Left ventricle myocardium inferior (tissue), 1 donor: ENCODE measurements at places on chromosomes 12 and 14.

DNA sequence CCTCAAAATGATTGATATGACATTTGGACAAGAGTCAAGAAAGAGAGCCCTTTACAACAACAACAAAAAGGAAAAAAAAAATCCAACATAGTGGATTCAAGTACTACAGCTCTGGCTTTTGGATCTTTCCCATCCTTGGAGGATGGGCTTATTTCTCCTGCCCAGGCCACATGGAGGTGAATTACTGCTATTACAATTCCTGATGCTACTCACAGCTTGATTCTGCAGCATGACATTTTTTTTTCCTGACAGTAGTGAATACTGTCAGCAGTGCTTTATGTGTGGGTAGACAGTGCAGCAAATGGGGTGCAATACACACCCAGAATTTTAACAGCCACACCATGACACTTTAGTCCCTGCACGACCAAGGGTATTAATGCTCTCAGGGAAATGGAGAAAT lies 42.5 kb upstream of the HSP90B1 start:
- H3K4me3 ChIP-seq = no peak overlapping the region
- no peaks in the 10 kb centered on the region for H3K36me3 ChIP-seq
- H3K27me3 ChIP-seq = no peaks in the 10 kb centered on the region
- DNase-seq = no peak
- no peak overlapping the region for H3K27ac ChIP-seq

GRCh38 chr14:31932675-31933074 lies 144.4 kb upstream of the ARHGAP5 start:
- no peak overlapping the region for H3K27ac ChIP-seq
- DNase-seq = no peak
- H3K4me1 ChIP-seq = peaks cover 53% of the 10 kb centered on the region
- H3K27me3 ChIP-seq = no peaks in the 10 kb centered on the region
- no peaks in the 10 kb centered on the region for H3K36me3 ChIP-seq

- peaks cover 30% of the 10 kb centered on the region for H3K4me1 ChIP-seq
- H3K27me3 ChIP-seq = no peaks in the 10 kb centered on the region
Observed at GRCh38 chr14:20415782-20416206, 2.5 kb upstream of the TEP1 start.

GRCh38 chr12:4271717-4272423 lies 1.7 kb upstream of the CCND2 start:
- peaks cover 75% of the 10 kb centered on the region for H3K27me3 ChIP-seq
- DNase-seq = peak; percentile 75
- H3K36me3 ChIP-seq = peaks cover 9% of the 10 kb centered on the region
- H3K27ac ChIP-seq = peak overlapping the region; percentile 97

DNA sequence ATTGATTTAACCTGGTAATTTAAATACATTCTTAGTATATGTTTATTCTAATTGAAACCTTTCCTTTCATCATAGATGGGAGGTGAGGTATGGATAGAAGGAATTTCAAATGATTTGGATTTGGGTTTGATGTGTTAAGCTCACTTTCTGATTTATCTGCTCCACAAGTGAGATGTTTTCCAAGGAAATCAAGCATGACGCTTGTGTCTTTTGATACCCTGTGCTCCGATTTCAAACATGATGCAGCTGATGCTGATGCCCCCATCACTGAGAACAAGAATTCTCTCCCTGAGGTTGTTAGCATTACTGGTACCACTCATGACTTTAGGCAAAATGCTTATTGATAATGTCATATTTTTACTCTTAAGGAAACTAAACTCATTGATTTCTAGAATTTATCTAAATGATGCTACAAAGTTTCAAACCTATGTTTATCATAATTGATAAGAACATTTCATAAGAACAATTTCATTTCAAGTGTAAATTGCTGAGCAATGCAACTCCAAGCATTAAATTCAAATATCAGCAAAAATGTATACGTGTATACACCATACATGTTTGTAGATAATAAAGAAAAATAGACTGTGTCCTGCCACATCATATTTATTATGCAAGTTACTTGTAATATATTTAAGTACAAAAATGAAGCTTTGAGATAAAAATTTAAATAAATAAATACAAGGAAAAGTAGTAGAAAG lies 75.5 kb upstream of the LRIG3 start:
- no peaks in the 10 kb centered on the region for H3K36me3 ChIP-seq
- DNase-seq = no peak
- no peak overlapping the region for H3K27ac ChIP-seq
- no peak overlapping the region for H3K4me3 ChIP-seq

- no peaks in the 10 kb centered on the region for H3K36me3 ChIP-seq
- peaks cover 16% of the 10 kb centered on the region for H3K4me1 ChIP-seq
- no peak for DNase-seq
- H3K27me3 ChIP-seq = peaks cover 5% of the 10 kb centered on the region
Observed at GRCh38 chr14:65177551-65177950, 75.2 kb upstream of the MAX start.

GRCh38 chr14:74980731-74981461 lies 21.8 kb upstream of the EIF2B2 start:
- no peak overlapping the region for H3K4me3 ChIP-seq
- peak overlapping the region; percentile 43 for H3K27ac ChIP-seq
- H3K4me1 ChIP-seq = peaks cover 42% of the 10 kb centered on the region

DNA sequence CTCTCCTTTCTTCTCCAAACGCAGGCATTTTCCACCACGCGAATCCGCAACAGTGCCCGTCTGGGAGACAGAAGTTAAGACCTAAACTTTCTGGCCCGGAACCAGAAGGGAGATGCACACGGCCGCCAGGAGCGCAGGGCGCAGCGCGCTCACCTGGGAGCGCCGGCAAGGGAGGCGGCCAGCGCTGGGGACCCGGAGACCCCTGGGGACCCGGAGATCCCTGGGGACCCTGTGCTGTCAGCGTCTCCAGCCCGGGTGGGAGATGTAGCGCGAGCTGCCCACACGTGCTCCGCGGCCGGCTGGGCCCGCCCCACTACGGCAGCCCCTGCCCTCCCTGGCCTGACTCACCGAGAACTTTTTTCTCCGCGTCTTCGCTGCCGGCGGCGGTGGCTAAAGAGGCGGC lies 620 bp downstream of the YBX3 start:
- H3K4me3 ChIP-seq = peak overlapping the region; percentile 96
- peak overlapping the region; percentile 98 for H3K27ac ChIP-seq
- peak; percentile 52 for DNase-seq
- no peaks in the 10 kb centered on the region for H3K27me3 ChIP-seq
- H3K4me1 ChIP-seq = peaks cover 61% of the 10 kb centered on the region
- H3K36me3 ChIP-seq = no peaks in the 10 kb centered on the region
